AG04450 (cell line): ENCODE measurements at places on chromosomes 7 and 10.
A peak's percentile ranks its signal among the peaks of the same experiment; 100 is the strongest.

GRCh38 chr7:131774419-131775220, 218.2 kb upstream of the PODXL start:
- DNase-seq: no peak

GRCh38 chr7:101174322-101174854, 5.7 kb downstream of the NAT16 start:
- no peak for DNase-seq

DNA sequence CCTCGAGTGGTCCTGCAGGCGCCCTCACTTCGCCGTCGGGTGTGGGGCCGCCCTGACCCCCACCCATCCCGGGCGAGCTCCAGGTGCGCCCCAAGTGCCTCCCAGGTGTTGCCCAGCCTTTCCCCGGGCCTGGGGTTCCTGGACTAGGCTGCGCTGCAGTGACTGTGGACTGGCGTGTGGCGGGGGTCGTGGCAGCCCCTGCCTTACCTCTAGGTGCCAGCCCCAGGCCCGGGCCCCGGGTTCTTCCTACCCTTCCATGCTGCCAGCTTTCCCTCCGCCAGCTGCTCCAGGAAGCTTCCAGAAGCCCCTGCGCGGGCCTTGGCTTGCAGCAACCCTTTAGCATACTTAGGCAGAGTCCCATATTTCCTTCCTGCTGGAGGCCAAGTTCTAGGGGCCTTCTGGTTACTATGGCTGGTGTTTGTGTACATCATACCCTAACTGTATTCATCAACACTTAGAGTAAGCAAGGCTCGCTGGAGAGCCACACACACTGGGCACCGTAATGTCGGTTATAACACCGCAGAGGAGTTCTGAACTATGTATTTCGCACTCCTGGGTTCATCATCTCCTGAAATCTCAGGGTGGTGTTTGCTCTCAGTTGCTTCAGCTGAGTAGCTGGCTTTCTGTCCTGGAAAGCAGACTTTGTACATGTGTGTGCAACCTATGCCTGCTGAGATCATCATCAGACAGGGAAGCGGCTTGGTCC, 471 bp downstream of the MGMT start:
- no peak for DNase-seq

- peak; percentile 21 for DNase-seq
Measured at GRCh38 chr7:28732071-28732869, 225.9 kb downstream of the TRIL start.

GRCh38 chr7:40850017-40850416, 715.2 kb downstream of the SUGCT start:
- DNase-seq: no peak
